ENCODE measurements at places on chromosomes 7 and 10.
A peak's percentile ranks its signal among the peaks of the same experiment; 100 is the strongest.

- DNase-seq: no peak
These were observed 9.7 kb downstream of the CALY start for GRCh38 chr10:133326745-133327650.

DNA sequence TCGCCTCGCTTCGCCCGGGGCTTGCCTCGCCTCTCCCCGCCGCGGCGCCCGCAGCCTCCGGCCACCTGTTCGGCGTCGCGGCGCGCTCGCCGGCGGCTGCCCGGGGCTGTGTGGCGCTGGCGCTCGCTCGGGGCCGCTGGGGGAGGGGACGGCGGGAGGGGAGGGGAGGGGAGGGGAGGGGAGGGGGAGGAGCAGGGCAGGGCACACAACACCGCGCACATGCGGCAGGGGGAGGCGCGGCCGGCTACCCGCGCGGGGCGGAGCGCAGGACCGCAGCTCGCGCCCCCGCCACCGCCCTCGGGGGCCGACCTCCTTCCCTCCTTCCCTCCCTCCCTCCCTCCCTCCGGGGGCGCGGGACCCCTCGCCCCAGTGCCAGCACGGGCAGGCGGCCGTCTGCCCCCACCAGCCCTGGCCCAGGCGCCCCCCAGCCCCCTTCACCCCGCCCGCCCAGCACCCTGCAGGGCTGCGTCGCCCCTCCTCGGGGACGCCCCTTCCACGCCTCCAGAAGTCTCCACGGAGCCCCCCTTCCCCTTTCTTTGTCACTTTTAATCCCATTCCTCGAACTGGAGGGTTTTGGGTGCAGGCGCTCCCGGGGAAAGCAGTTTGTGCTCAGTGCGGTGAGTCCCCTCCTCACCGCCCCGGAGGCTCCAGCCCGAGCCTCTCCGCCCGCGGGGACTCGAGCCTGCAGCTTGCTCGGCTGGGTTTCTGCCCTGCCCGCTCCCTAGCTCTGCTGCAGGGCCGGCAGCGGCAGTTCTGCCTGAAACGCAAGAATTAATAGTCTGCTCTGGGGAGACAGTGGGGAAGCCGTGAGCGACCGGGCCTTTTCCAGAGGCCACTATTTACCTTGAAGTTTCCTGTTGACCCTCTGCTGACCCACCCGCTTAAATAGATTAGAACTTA, at the start of gene PARD3:
Gene PARD3 (minus strand): TSS at position 112 of the 900 bp plus-strand sequence. CDS start 301 bp downstream, outside the sequence.
- peak; percentile 68 for DNase-seq

GRCh38 chr7:142890874-142891485, 5.4 kb upstream of the TRPV6 start:
- no peak for DNase-seq

GRCh38 chr10:3261921-3262320, 89.3 kb upstream of the PITRM1 start:
- DNase-seq: no peak

DNA sequence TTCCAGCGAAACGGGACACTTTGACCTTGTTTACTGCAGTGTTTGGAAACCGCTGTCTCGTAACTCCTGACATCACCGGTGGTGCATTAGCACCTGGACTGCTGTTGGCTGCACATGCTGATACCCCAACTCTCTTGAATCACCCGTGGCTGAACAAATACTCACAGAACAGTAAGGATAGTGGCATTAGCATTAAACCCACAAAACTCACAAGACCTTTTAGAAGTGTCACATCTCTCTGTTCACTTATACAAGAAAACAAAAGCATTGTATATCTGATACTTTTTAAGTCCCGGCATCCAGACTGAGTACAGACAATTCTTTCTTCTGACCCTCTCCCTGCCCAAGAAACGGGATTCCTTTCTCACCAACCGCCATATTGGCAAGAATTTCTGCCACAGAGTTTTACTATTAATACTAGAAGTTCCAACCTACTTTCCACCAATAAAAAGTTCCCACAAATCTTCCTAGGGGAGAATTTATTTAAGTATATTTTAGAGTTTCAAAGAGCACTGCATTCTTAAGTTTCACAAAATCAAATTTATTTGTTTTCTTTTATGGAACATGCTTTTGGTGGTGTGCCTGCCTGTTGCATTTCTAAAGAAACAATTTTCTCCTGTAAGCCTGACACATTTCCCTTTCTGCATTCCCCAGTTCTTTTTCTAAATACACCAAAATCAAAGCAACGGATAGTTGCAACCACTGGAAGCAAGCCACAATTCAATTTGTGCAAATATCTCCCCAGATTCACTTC, 208.4 kb upstream of the KLF14 start:
- DNase-seq: no peak

DNA sequence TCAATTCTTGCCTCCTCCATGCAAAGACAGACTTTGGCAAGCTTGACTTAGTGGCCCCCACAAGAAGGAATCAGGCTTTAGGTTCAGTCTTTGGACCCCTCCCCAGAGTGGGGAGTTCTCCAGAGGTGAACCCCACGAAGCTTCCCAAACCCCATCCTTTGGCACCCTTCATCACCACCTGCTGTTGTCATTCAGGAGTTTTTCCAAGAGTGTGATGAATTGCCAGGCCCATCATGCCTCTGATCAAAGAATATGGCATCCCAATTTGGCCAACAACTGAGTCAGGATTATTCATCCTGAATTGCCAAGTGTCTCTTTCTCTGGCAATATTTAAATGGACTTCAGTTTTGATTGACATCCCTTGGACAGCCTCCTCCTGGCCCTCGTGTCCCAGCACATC, 404.7 kb upstream of the MKI67 start:
- DNase-seq: no peak

DNA sequence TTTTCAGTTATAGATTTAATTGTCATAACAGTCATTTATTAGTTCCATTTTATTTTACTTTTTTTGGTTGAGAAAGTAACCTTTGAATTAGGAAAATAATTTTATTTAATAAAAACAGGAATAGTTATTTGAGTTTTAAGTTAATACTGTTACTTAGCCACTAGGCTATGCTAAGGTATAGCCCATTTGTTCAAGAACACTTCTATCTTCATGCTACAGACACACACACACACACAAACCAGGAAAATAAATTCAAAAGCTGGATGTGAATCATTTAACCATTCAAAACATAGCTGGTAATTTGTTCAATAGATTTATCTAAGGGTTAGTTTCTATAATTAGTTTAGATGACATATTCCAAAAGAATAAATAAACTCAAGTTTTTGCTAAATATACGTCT, 148.4 kb downstream of the RNF133 start:
- DNase-seq: no peak

GRCh38 chr7:124557587-124557986, 208.0 kb downstream of the GPR37 start:
- DNase-seq: no peak

GRCh38 chr7:7567898-7568531, 1.3 kb downstream of the MIOS start:
- no peak for DNase-seq

DNA sequence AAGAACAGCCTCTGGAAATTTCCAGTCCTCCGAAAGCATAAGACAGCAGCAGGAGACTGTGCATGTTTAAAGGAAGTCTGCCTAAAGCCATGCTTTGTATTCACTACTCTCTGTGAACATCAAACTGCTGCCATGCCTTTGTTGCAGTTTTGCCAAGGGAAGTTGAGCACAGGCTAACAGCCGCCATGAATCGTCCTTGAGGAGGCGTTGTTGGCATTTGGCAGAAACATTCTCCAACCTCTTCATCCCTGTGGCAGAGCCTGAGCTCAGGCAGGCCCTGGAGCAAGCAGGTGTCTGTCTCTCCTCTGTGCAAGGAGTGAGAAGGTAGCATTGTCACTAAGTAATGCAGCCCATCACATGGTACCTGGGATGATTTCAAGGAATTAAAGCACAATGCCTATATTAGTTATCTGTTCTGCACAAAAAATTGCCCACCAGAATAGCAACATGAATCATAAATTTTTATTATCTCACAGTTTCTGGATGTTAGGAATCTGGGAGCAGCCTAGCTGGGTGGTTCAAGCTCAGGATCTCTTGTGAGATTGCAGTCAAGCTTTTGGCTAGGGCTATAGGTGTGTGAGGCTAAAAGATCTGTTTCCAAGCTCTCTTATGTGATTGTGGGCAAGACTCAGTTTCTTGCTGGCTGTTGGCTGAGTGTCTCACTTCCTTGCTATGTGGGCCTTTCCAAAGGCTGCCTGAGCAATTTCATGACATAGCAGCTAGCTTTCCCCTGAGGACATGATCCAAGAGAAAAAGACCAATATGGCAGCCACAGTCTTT, 46.5 kb upstream of the KIAA1217 start:
- DNase-seq: no peak

- no peak for DNase-seq
These were observed 320.0 kb downstream of the EXOC4 start for GRCh38 chr7:133572843-133573242.

GRCh38 chr7:12158334-12159060, 52.6 kb upstream of the TMEM106B start:
- no peak for DNase-seq

Data from nephron progenitor cell (in vitro differentiated cells).